ENCODE measurements at places on chromosomes 1 and 21.
A peak's percentile ranks its signal among the peaks of the same experiment; 100 is the strongest.

DNA sequence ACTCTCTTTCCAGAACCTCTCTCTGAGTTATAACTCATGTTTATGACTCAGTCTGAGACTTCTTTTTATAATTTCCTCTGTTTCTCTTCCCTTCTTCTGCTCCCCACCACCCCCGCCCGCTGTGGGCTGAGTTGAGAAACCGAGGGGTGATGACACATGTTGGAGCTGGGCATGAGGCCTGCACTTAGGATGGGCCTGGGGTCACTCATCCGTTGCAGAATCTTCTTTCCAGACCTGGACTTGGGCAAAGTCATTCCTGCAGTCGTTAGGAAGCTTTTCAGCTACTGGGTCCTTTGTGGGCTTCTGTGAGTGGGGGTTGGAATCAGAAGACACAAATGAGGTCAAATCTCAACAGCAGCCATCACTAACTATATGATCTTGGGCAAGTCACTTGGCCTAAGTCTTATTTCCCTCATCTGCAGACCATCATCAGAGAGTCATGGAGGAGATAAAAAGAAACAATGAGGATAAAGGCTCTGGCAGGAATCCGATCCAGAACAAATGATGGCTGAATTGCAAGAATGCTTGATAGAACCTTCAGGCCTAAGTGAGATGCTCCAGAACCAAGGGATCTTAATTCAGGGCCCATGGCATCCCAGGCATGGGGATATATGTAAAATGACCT lies 53.4 kb downstream of the RPS6KA1 start:
- DNase-seq = no peak

DNA sequence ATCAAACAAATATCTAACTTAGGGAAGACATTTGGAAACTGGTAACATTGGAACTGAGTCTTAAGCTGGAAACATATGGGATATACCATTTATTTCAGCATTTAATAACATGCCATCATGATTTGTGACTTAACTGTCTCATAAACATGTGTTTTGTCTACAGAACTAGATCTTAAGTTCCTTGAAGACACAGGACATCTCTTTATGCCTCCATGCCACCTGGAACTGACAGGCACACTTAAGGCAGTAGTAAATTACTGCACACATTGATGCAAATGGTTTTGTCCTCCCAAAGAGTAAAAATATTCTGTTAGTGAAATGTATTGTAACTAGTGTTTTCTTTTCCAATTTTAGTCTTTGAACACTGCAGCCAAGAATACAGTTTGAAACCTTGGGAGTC lies 1.6 kb upstream of the EXO1 start:
- DNase-seq = no peak

- DNase-seq = peak; percentile 1
These were observed 2.8 kb upstream of the CD1D start for GRCh38 chr1:158177700-158178450.

DNA sequence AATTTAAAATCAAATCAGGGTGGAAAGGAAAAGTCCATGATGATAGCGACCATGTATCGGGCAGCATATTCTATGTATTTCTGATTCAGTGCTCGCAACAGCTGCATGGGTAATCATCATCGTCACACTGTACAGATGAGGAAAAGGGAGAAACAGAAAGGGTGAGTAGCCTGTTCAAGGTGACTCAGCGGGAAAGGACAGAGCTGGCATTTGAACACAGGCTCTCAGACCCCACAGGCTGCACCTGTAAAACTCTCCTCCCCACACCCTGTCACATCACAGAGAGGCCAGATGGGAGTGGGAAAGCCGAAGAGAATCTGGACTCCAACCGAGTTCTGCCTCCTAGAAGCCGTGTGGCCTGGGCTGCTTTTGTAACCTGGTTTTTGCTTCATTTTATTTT lies 14.0 kb downstream of the RUNX1 start:
- DNase-seq = no peak

DNA sequence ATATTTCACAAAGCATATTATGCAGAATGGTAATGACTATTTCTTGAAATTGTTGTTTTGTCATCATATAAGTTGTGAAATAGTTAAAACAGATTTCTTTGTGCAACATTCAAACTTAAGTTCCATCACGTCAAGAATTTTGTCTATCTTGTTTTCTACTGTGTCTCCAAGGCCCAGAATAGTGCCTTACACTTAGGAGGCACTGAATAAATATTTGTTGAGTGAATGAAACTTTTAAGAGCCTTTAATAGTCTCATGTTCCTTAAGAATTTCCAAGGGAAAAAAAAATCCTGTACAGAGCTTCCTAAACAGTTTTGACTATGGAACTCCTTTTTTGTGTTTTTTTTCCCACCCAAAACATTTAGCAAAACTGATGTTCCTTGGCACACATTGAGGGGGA lies 50.8 kb upstream of the TNFSF18 start:
- no peak for DNase-seq

DNA sequence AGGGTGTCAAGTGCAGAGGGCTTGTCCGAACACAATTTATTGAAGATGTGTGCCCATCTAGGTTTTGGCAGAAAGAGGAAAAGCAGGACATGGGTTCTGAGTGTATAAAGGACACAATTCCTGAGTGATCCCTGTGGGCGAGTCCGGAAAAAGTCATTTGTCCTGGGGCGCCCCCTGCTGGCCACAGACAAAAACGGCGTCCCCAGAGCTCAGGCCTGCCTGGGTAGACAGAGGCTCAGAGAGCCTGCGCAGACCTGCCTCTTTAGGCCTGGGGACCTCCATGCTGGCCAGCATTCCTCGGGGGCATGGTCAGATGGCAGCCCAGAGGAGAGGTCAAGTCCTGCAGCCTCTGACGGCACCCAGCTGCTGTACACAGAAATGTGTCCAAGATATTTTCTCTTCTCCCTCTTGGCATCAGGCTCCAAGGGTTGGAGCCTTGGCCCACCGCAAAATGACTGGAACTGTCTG lies 65.5 kb upstream of the LRP8 start:
- DNase-seq = no peak

GRCh38 chr1:245645894-245646293 lies 491.1 kb downstream of the KIF26B start:
- DNase-seq = no peak

DNA sequence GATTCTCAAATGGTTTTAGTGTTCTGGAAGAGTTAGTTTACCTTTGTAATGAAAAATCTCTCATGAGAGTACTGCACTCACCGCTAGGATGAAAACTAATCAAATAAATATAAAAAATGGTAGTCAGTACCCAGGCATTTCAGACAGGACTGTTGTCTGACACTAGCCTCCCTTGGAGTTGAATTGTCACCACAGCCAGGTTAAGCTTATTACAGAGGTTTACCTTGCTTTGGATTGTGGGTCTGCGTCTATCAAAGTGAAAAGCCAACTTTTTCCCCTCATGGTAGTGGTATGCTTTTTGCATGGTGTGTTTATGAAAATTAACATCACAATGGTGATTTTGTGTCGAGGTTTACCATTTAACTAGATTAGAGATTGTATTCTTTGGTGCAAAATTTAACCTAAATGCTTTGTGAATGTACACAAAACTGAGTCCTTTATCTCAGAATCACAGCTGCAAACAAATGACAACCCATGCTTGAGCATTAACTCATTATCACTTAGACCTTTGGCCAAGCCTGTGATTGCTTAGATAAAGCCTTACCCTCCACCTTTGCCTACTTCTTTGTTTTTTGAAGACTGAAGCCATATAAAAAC lies 20.1 kb downstream of the RAP1A start:
- DNase-seq = no peak

DNA sequence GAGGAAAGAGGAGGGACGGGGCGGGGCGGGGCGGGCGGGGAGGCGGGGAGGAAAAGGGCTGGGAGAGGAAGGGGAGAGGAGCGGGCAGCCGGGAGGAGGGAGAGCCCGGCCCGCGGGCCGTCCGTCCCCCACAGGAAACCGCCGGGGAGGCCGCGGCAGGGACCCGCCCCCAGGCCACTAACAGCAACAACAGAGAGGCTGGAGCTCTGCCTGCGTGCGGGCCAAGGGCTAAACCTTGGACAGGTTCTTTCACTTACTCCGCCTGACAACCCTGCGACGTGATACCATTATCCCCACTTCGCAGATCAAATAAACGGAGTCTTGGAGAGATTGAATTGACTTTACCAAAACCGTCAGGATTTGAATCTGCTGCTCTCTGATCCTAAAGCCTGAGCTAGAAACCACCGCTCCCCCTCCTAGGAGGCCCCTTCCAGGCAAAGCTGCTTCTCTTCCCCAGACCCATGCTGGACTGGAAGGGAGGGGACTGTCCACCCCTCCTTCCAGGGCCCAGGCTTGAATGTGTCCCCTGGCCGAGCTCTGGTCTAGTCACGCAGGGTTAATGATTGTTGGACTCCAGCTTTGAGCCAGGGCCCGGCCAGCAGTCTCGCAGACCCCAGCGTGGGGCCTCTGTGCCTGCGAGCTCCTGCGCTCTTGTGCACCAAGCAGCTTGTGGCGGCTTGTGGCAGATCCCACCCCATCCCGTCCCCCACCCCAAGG lies at the start of gene EVA1B:
Gene EVA1B, minus strand, starts transcription at position 10 of the 717 bp plus-strand sequence. CDS start 608 bp downstream, outside the sequence.
- peak; percentile 55 for DNase-seq

DNA sequence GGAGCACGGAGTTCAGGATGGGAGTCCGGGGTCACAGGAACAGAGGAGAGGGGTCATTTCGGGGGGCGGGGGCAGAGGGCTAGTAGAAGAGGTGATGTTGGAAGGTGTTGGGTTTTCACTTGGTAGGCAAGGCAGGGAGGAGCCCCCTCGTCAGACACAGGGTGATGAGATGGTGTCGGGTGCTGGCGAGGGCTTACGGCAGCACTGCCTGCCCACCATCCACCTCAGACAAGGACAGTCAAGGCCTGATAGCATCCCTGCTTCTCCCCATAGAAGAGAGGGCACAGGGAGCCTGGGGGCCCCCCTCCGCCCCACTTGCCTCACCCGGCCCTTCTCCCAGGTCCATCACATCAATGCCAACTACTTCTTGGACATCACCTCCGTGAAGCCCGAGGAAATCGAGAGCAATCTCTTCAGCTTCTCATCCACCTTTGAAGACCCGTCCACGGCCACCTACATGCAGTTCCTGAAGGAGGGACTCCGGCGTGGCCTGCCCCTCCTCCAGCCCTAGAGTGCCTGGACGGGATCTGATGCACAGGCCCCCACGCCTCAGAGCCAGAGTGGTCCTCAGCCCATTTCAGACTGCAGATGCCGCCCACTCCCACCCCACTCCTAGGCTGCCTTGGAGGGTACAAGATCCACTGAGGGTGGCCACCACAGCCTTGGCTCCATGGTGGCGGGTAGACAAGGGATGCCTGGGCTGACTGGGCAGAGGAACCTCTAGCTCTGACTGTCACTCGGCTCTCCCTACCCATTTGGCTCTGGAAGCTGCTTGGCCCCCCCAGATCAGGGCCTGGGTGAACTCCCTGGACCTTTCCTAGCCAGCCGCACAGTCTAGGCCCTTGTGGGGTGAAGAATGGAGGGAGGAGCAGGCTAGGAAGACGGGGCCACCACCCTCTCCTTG lies 4.3 kb upstream of the MTFR1L start:
- no peak for DNase-seq

GRCh38 chr1:3426956-3427535 lies 27.4 kb upstream of the ARHGEF16 start:
- no peak for DNase-seq

GRCh38 chr1:201916649-201917249 lies 28.1 kb downstream of the SHISA4 start:
- DNase-seq = no peak

DNA sequence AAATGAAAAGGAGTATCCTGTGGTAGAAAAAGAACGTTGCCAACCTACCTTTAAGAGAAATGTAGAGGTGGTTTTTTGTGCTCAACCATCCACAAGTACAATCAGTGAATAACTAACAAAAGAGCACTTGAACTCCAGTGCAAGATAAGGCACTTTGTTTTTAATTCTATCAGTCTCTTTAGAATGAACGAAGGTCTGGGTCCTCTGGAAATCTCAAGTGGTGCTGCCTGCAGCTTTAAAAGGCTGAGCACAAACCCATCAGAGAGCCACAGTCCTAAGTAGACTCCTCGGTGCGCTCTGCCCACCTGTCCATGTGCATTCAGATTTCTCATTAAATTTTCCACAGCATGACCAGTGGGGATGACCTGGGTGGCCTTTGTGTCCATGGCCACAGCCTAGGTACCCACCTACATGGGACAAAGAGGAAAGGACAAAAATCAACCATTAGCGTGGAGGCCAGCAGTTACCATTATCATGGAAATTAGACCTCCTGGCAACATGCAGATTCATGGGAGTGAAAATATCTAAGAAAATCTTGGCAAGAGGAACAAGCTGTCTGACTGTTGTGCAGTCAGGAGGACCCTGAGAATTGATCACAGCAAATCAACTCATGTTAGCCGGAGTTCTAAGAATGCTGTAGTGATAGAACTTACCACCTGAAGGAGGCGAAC lies 9.4 kb downstream of the TRIM45 start:
- no peak for DNase-seq

GRCh38 chr1:98723574-98723973 lies 62.1 kb downstream of the SNX7 start:
- no peak for DNase-seq

- no peak for DNase-seq
These were observed 272.2 kb downstream of the VAV3 start for GRCh38 chr1:107692580-107693345.

GRCh38 chr1:153495536-153495935 lies 35.1 kb upstream of the S100A7 start:
- DNase-seq = no peak

All from fibroblast of skin of left biceps (primary cell).